Heart right ventricle (tissue), 16 donors: ENCODE measurements at places on chromosomes 1 and 21.

DNA sequence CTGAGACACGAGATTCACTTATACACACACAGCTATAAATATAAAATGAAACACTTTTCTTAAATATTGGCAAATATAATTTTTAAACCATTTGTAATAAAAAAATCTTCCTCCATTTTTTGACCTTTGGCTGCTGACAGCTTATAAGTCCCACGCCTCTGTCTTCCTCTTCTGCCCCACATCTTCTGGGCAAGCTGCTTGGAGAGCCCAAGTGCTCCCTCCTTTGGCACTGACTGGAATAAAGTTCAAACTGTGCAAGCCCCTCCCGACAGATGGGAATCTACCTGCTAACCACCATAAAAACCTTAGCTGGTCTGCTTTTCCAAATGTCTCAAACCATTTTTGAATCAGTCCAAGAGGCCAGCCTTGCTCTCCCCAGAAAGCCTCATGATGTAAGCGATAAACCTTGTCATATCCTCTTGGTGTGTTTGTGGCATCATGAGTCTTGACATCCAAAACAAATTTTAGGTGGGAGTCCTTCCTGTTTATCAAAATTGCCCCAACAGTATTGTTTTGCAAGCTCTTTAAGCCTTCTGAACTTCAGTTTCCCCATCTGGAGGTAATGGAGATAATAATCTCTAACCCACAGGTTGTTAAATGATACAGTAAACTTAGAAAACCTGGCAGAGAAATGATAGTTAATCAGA is 99.8 kb downstream of the SNX7 start:
- no peak for DNase-seq

- no peak for DNase-seq
Observed at GRCh38 chr1:184072376-184072775, 20.8 kb downstream of the TSEN15 start.

DNA sequence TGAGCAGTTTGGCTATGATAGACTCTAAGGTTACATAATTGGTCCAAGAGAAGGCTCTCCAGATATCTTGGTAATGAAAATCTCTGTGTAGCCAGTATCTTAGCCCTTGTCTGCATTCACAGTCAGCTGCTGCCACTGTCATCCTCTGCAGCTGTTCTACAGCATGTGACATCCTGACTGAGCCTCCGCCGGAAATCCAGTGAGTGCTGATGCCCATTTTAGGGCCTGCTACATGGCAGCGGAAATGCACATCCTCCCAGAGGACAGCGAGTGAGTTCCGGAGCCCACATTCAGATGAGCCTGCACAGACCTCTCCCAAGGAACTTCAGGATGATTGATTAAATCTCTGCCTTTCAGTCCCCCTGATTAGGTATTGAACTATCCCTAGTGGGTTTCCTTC is 237.1 kb downstream of the HHIPL2 start:
- peak; percentile 59 for DNase-seq

DNA sequence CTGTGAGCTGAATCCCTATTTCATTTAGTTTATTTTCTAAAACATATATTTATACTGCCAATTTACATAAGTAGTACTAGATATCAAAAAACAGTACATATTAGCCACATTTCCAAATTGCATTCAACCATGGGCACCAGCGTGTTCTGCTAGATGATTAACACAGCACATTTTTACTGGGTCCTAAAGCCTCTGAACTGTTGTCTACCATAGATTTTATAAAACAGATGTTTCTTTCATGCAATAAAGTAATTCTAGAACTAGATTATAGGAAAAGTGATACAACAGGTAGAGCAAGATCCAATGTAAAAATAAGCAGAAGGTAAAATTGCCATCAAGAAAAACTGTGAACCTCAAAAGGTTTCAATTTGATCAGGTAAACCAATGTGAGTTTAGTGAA is 108.6 kb downstream of the FAF1 start:
- DNase-seq = no peak

GRCh38 chr21:45889256-45889655 is 92.3 kb upstream of the COL6A1 start:
- DNase-seq = peak; percentile 6

- DNase-seq = no peak
Observed at GRCh38 chr1:33560680-33561079, 88.2 kb downstream of the ZSCAN20 start.

GRCh38 chr21:35291034-35291433 is 241.9 kb upstream of the RUNX1 start:
- no peak for DNase-seq

GRCh38 chr1:112767646-112768045 is 52.5 kb upstream of the PPM1J start:
- no peak for DNase-seq
